ENCODE measurements at places on chromosomes 7 and 10.

DNA sequence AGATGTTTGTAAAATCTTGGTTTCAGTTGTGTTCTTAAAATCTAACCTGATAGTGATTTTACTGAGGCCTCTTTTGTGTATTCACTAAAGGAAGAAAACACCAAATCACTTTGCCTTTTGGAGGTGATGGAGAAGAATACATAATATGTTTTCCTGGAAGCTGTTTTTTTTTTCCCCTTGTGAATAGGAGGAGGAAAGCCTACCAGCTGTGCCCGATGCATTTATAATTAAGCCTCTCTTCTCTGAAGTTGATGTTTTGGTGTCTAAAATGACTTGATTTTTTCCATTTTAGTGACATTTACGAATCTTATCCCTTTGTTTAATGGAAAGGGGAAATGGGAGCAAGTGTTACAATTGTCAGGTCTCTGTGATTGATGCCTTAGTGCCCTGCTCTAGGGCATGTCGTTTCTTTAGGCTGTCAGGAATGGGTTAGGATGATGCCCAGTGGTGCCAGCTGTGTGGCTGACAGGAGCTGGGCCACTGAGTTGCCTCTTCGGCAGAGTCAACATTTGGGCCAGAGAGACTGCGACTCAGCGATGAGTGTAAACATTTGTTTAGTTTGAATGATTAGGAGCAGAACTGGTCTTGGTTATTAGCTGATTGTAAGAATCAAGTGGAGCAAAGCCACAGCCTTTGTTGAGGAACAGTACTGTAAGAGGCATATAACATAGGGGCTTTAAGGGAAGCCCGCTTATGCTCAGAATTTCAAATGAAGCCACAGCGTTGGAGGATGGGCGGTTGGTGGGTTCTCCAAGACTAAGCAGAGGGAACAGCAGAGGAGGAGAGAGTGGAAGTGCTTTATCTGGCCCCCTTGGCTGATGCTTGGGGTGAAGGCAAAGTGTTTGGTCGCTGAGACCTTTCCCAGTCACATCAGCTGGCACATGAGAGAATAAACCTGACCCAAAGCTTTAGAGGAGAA is 81.6 kb downstream of the CDK14 start:
- no peak for DNase-seq

DNA sequence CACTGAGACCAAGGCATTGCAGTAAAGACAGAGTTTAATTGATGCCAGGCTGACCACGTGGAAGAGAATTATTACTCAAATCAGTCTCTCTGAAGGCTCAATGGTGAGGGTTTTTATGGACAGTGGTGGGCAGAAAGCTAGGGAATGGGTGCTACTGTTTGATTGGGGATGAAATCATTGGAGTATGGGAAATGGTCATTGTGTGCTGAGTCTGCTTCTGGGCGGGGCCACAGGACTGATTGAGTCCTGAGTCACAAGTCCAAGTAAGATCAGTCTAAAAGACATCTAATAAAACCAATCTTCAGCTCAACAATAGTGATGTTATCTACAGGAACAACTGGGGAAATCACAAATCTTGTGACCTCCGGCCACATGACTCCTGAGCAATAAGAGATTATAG is 868.4 kb downstream of the SORCS3 start:
- no peak for DNase-seq

DNA sequence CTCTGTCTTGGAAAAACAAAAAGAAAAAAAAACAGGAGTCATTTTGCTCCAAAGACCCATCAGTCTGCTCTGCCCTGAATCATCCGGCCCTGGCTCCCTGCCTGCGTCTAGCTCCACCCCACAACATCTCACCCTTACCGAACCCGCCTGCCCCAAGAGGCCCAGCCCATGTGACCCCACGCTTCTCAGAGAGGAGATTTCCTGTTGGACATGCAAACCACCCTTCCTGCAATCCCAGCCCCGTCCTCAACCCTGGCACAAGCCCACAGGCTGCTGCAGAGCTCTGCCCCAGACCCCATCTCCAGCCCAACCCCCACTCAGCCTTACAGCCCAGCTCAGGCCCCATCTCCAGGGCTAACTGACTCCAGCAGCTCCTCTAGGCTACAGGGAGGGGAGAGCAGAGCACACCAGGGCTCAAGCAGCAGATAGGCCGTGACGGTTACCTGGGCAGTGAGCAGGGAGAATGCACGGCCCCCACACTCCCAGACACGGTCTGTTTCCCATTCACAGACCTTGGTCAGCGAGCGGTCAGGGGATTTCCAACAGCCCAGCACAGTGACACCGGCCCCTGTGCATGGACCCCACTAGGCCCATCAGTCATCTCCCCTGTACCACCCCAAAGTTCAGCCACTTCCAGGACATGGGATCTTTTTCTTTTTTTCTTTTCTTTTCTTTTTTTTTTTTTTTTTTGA is 69.9 kb upstream of the GTF2I start:
- DNase-seq: no peak

DNA sequence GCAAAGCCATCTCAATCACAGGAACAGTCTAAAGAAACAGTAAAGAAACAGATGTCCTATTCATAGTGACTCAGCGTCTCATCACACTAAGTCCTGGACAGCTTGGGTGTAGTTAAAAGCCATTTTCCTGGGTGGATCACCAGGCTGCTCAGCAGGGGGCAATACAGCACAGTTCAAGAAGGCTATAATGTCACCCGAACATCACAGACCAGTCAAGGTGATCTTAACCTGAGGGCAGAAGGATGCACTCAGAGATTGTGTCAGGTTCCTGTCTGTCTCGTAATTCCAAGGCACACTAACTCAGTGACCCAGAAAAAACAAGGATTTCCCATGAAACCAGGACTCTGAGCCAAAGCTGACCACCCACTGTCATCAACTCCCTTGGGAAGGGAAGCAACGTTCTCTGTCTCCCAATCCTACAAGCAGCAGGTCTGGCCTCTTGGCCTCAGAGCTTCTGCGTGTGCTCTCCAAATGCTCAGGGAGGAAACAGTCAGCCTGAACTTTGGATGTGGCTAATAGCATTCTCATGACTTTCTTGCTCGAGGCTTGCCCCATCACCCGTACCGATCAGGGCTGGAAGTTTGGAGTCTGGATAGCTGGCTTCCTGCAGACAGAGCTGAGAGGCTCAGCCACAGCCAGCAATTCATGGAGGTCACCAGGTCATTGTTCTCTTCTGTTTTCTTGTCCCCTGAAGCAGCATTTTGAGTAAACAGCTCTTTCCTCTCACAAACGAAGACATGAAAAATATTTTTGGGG is 90.4 kb upstream of the FAM171A1 start:
- no peak for DNase-seq

DNA sequence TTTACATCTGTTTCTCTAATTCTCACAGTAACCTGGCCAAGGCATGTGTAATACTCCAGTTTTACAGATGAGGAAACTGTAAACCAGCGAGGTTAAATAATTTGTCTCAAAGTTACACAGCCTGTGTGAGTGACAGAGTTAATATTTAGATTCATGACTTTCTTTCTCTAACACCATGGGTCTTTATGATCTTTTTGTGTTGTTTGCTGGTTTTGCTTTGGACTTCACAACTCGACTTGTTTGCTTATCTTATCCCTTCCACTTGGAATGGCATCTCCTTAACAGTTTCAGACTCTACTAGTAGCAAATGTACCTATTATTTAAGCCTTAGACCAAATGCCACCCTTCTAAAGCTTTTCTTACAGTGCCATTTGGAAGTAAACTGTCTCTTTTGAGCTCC is 34.4 kb downstream of the MXI1 start:
- DNase-seq: no peak

DNA sequence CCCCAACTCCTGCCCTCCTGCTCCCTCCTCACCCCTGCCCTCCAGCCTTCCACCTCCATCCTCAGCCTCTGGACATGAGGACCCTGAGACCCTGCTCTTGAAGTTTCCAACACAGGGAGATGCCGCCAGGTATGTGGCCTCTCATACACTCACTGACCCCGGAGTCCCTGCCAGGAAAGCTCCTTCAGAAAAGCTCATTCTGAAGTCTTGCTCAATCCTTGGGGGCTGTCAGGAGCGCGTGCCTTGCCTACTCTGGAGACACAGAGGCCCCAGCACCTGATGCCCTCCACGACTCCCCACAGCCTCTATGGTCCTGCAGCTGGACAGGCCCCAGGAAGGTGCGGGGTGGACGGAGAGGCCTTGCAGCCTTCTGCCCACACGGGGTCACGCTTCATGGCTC is 11.0 kb downstream of the NUDT1 start:
- no peak for DNase-seq

- no peak for DNase-seq
Measured at GRCh38 chr10:89838044-89838615, 136.7 kb downstream of the KIF20B start.

DNA sequence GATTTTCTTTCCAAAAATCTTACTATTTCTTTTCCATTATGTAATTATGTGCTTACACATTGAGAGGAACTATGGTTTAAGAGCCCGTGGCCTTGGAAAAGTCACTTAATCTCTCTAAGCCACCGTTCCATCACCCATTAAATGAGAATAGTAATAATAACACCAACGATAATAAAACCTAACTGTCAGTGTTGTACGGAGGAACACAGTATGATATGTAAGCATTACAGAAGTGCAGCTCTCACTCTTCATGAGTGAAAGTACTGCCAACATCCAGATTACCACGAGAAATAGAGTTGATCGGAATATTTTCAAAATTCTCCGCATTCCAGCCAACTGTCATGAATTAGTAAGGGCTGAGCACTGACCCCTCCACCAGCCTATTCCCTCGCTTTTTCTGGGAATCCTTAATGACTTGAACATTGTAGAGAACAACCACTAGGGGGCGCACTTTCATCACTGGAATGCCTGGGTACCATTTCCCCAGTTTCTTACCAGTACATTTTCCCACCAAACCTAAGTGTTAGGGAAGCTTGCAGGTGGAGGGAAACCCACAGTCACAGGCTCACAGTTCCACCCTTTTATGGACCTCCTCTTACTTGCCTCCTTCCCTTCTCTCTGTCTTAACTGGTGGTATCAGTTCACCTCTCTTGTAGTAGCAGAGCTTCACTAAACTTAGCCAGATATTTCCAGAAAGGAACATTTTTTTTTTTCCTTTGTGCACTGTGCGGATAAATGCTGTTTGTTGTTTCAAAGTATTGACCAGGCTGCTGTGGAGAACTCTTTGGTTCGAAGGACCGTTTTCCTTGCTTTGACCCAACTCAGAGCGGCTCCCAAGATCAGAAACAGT is 27.8 kb downstream of the NKX2-3 start:
- peak; percentile 24 for DNase-seq

- no peak for DNase-seq
Measured at GRCh38 chr10:35986756-35987502, 344.8 kb upstream of the FZD8 start.

DNA sequence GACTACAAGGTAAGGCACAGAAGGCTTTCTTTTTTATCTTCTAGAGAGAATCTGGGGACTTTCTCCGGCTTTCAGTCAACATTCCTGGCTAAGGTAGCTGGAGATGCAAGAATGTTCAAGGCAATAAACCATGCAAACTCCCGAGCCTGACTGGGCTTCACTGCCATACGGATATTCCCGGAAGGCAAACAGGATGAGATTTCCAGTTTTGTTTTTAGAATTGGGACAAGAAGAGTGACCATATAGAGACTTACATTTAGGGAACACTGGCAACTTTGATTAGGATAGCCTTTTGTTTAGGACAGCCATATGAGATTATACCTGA is 269 bp downstream of the CALD1 start:
- DNase-seq: no peak

GRCh38 chr7:107993891-107994291 is 9.1 kb downstream of the LAMB1 start:
- DNase-seq: no peak

GRCh38 chr7:4208586-4208985 is 473.5 kb upstream of the FOXK1 start:
- DNase-seq: no peak

DNA sequence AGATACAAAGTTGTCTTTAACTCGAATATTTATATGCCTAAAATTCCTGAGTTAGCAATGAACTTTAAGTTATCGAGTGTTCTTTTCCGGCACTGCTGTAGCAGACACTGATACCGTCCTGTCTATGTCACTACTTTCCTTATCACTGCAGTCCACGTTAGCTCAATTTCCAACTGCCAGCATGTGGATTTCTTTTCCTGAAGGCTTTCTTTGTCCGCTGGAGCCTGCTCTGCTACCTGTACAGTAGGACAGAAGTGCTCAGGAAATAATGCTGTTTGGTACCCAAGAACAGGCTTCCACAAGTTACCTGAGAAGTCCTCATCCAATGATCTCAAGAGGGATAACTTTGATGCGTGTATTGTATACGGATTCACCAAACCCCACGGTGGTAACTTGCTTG is 329.4 kb downstream of the NXPH1 start:
- DNase-seq: no peak

DNA sequence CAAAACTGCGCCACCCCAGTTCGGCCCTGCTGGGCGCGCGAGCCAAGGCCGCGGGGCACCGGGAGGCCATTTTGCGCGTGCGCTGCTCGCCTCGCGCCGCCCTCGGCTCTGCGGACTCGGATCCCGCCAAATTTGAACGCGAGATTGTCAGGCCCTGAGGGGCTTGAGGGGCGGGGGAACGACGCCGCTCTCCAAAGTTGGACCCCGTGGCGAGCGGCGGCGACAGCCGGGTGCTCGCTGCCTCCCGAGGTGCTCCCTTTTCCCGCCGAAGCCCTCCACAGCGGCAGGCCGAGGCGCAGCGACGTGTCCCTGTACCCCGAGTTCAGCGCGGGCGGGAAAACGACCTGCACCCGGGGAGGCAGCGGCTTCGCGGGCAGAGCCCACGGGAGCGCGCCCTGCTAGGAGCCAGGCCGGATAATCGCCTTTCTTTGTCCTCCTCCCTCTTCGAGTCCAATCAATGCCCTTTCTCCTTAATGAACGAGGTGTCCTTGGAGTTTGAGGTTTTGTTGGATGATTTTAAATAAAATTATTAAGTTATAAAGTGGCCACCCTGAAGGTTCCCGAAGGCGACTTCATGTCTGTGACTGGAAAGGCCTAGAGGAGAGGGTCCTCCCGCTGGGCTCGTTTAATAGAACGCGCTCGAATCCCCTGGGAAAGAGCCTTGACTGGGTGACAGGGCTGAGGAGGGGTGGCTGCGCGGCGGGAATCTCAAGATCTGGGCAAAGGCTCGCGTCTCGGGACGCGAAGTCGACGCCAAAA is 10.7 kb upstream of the SPAG6 start:
- DNase-seq: no peak

- DNase-seq: no peak
Measured at GRCh38 chr10:99927721-99928280, 81.9 kb downstream of the DNMBP start.

DNA sequence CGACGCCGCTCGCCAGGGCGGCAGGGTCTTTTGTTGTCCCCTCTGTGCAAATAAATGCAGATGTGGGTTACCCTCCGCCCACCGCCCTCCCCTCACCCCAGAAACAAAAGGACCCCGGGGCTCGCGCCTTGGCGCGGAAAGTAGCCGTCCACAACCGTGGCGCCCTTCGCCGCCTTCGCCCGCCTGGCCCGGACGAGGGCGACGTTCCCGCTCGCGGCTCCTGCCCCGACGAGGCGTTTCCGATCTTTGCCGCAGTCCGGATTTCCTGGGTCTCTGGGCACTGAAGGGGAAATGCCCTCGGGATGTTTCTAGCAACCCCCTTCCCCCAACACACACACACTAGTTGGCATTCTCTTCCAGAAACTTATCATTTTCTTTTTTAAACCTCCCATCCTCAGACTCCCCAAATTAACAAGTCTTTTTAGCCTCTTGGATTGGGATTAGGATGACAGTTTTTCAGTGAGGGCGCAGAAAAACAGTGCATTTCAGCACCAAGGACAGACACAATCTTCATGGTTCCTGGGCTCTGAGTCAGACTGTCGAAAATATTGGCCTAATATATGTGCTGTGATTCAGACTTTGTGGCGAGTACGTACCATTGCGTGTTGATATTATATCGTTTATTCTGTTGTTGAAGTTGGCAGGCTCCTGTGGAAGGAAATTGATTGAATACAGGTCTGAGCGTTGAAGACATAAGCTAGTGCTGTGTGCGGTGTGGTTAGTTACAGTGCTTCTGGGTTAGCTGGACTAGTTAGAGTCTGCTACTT is 771 bp downstream of the PHYHIPL start:
- no peak for DNase-seq
